ENCODE measurements at places on chromosomes 2 and 18.
A peak's percentile ranks its signal among the peaks of the same experiment; 100 is the strongest.

DNA sequence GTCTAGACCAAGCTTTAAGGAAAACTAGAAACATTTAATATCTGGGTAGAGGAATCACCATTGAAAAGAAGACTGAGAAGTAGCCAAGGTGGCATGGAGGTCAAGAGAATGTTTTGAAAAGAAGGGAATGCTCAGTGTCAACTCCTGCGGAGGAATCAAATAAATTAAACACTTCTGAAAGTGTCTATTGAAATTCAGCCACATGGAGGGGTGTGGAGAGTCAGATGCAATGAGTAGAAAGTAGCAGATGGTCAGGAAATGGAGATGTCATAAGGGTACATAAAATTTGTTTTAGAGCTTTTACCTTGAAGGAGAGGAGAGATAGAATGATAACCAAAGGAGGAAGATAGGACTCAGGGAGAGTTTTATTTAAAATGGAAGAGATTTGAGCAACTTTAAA, 35.1 kb downstream of the NLRC4 start:
- DNase-seq: no peak

DNA sequence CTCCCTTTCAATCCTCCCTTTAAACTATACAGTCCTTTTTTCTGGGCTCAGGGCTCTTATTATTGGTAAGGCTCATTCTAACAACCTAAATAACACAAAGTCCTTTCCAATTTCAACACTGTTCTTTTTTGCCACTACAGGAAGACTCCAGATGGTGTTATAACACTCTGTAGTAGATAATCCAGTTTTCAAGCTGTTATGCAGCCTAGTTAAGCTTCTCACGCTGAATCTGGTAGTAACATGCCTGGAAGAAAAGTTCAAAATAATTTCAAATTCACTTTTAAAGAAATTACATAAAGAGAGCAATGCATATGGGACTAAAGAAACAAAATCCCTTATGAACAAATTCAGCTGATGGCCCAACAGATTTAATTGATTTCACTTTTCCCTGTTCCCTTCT, 3.2 kb upstream of the MPP4 start:
- no peak for DNase-seq

- no peak for DNase-seq
Measured at GRCh38 chr2:187017438-187017837, 168.5 kb upstream of the ZSWIM2 start.

GRCh38 chr2:58432491-58433170, 191.5 kb upstream of the FANCL start:
- no peak for DNase-seq

GRCh38 chr2:11562476-11562875, 28.6 kb downstream of the GREB1 start:
- no peak for DNase-seq

DNA sequence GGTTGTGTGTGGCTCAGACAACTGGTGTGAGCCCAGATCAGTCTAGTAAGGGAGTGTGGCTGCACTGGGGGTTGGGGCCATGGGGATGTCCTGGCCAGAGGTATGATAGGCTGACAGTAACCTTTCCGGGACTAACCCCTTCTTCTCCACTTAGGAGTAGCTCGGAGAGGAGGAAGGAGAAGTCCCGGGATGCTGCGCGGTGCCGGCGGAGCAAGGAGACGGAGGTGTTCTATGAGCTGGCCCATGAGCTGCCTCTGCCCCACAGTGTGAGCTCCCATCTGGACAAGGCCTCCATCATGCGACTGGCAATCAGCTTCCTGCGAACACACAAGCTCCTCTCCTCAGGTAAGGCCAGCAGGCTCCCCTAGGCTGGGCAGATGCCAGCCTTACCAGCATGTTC, 49.5 kb downstream of the EPAS1 start:
- no peak for DNase-seq

GRCh38 chr2:171237751-171238505, 77.2 kb upstream of the TLK1 start:
- no peak for DNase-seq

- no peak for DNase-seq
Measured at GRCh38 chr2:36478332-36478738, 119.6 kb downstream of the FEZ2 start.

- no peak for DNase-seq
Measured at GRCh38 chr18:26073758-26074157, 16.7 kb downstream of the SS18 start.

DNA sequence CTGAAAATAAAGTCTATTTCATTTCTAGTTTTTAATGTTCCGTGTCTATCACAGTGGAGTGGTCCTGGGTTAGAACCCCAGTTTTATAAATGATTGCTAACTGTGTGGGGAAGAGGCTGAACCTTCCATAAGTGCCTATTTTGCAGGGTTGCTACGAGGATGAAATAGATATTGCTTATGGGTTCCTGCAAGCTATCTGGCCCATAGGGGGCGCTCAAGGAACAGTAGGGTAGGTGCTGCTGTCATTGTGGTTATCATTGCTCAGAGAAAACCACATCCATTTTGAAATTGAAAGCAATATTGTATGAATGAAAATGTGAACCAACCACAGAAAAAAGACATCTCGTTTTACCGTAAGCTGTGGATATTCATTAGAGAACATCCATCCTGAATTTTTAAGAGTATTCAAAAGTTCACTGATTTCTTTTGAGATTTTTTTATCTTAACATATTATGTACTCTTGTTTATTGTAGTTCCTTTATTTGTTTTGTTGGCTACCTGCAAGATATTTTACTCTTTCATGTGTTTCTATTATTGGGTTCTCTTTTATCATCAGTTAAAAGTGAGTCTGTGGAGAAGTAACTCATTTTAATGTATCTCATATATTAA, 261.6 kb downstream of the NAPG start:
- no peak for DNase-seq

GRCh38 chr2:235064976-235065375, 113.2 kb downstream of the SH3BP4 start:
- DNase-seq: no peak

- DNase-seq: no peak
Measured at GRCh38 chr2:144827404-144827803, 307.5 kb upstream of the ZEB2 start.

DNA sequence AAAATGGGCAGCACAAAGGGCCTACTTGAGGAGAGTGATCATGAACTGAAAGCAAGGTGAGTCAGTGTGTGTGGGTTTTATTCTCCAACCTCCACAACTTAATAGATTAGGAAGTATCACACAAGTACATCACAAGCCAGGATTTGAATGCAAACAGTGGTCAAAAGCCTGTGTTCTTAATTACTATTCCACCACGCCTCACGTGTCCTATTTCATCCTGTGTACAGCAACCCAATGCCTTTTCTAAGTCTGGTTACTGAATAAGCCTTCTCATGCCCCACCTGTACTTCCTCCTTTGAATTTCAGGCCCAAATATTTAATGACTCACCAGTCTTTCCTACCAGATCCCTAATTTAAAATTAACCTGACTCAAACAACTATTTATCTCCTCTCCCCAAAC, 755.7 kb upstream of the SLC8A1 start:
- no peak for DNase-seq

DNA sequence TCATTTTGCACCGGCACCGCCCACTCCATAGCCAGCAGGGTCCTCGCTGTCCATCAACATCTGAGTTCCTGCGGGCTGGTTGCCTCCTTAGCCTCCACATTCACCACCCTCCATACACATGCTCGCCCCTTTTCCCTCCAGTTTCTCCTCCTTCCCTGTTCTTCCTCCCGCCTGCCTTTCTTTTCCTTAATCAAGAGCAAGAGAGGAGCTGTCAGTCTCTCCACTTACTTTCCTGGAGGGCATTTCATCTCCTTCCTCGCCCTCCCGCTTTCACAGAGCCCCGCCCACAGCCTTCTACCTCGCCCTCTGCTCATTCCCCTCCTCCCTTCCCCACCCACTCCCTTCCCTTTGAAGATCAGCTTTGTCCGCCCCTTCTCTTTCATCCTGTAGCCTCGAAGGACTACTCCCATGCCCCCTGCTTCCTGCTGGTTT, 13.8 kb upstream of the ZBTB7C start:
- DNase-seq: peak; percentile 73

DNA sequence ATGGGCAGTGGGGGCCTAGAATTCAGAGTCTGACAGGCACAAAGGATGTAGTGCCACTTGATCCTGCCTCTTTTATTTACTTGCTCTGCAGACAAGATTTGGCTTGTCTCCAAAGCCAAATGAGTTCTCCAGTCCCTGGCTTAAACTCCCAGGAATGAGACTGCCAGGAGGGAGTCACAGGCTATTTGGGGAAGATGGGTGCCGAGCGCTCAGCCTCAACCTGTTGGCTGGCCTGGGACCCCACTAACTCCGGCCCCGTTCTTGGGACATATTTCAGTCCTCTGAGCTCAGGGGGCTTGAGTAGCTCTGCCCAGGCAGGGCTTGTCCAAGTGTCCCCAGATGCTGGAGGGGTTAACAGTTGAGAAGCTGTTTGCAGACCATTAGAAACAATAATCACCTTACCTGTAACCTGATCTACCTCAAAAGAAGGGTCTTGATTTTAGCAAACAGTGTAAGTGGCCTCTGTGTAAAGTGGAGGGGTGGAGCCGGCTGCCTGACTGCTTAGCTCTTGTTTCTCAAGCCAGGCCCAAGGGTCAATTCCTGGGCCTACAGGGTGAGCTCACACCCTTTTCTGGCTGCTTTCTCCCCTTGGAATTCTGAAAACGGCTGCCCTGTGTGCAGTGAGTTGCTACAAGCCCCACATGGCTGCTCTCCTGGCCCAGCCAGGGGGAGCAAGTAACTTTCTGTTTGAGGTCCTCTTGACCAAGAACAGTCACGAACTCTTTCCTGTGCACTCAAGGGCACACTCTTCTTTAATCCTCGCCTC, 27.1 kb upstream of the FZD5 start:
- DNase-seq: peak; percentile 75

GRCh38 chr18:27666016-27666415, 480.9 kb upstream of the CHST9 start:
- DNase-seq: no peak

GRCh38 chr18:7221424-7222155, 9.3 kb upstream of the LRRC30 start:
- DNase-seq: peak; percentile 59

Measured in H1 (cell line).